ENCODE measurements at places on chromosomes 4 and X. TPM values are rescaled to one million over a fixed set of nuclear protein-coding genes. Genes with fewer than 3 reads are reported as not detected.
A peak's percentile ranks its signal among the peaks of the same experiment; 100 is the strongest.

Gene FAM241A
- 9.2 TPM for total RNA-seq

GRCh38 chrX:29455702-29456101 lies 759.7 kb upstream of the MAGEB2 start:
- no peaks in the 10 kb centered on the region for H3K4me1 ChIP-seq
- H3K27me3 ChIP-seq, result no peaks in the 10 kb centered on the region
- H3K36me3 ChIP-seq, result no peaks in the 10 kb centered on the region
- no peak for DNase-seq
- no peak overlapping the region for H3K4me3 ChIP-seq

DNA sequence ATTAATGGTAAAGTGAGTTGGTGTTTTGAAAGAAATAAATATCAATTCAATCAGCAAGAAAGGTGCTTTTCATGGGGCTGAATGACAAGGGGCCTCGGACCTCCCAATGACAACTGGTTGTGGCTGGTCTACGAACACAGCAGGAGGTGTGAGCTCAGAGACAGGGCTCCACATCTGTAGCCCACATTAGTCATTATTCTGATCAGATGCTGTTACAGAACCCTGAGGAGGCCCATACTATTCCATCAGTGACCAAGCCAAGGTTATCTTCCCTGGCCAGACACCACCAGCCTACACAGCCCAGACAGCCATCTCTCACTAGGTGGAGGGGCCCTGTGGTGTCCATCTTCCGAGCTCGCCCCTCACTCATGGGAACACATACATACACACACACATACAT lies 168.8 kb downstream of the SH3KBP1 start:
- H3K27me3 ChIP-seq, result no peaks in the 10 kb centered on the region
- no peak overlapping the region for H3K4me3 ChIP-seq
- H3K27ac ChIP-seq, result no peak overlapping the region
- H3K4me1 ChIP-seq, result peaks cover 3% of the 10 kb centered on the region
- no peak for DNase-seq

Gene RTL5
- total RNA-seq, result 2.5 TPM

DNA sequence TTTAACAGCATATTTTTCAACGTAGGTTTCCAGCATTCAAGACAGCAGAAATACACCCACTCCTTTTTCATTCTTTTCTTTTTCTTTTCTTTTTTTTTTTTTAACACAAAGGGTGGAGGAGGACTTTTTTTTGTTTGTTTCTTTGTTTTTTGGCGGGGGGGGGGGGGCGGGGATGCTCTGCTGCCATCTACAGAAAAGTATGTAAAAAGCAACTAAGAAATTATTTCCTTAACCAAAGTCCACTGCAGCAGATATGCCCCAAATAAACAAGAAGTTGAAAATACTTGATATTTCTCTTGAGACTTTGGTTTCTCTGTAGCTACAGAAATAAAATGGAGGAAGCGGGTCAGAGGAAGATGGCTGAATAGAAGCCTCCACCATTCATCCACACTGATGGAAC lies 63.2 kb upstream of the PBDC1 start:
- no peaks in the 10 kb centered on the region for H3K4me1 ChIP-seq
- no peaks in the 10 kb centered on the region for H3K36me3 ChIP-seq
- no peak for DNase-seq
- no peak overlapping the region for H3K27ac ChIP-seq

Gene CLCN3
- total RNA-seq, result 53.8 TPM

Gene ENPP6
- 0.35 TPM for total RNA-seq

GRCh38 chrX:69388526-69388925 lies 115.6 kb upstream of the NALF2 start:
- H3K4me1 ChIP-seq, result peaks cover 4% of the 10 kb centered on the region
- H3K4me3 ChIP-seq, result no peak overlapping the region
- H3K27me3 ChIP-seq, result peaks cover 6% of the 10 kb centered on the region
- H3K27ac ChIP-seq, result no peak overlapping the region
- DNase-seq, result peak; percentile 29
- no peaks in the 10 kb centered on the region for H3K36me3 ChIP-seq

Gene TRIML2
- not detected for total RNA-seq

DNA sequence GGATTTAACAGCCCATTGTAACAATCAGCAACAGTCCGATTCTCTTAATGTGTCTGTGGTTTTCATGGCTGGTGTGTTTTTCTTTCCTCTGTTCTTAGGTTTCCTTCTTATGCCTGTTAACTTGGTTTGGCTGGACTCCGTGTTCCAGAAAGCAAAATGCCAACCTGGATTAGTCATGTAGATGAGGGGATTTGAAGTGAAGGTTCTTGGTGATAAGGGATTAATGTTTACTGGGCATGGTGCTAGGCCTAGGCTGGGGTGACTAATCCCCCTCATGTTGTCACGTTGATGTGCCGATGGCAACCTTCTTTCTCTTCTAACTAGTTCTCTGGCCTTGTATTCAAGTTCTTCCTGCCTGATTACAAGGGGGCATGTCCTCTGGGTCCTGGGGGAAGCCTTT lies 85.9 kb downstream of the REPS2 start:
- H3K4me1 ChIP-seq, result no peaks in the 10 kb centered on the region
- no peak overlapping the region for H3K4me3 ChIP-seq
- DNase-seq, result no peak

Gene SPANXN3
- not detected for total RNA-seq

DNA sequence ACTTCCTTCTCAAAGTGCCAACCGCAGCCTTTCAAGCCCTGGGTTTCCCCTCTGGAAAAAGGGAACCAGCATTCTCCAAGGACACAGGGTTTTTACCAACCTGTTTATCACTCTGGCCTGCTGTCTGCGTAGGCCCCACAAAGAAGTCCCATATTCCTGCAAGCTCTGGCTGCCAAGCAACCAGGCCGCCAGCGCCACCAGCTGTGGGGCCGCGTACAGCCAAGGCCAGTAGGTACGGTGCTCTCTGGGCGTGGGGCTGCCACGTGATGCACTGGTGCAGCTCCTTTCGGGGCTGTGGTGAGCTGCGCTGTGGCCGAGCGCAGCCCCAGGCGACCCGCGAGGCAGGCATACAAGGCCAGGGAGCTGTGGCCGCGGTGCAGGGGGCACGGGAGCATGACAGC lies 22.1 kb downstream of the LUZP4 start:
- H3K36me3 ChIP-seq, result no peaks in the 10 kb centered on the region
- H3K4me1 ChIP-seq, result no peaks in the 10 kb centered on the region
- no peak overlapping the region for H3K27ac ChIP-seq
- peak; percentile 10 for DNase-seq
- H3K27me3 ChIP-seq, result no peaks in the 10 kb centered on the region

Gene WDR1
- total RNA-seq, result 185 TPM

Gene BTK
- total RNA-seq, result 0.58 TPM

GRCh38 chr4:53551281-53551864 lies 39.9 kb downstream of the LNX1 start:
- no peak overlapping the region for H3K27ac ChIP-seq
- no peak overlapping the region for H3K4me3 ChIP-seq
- no peaks in the 10 kb centered on the region for H3K27me3 ChIP-seq
- H3K36me3 ChIP-seq, result no peaks in the 10 kb centered on the region

DNA sequence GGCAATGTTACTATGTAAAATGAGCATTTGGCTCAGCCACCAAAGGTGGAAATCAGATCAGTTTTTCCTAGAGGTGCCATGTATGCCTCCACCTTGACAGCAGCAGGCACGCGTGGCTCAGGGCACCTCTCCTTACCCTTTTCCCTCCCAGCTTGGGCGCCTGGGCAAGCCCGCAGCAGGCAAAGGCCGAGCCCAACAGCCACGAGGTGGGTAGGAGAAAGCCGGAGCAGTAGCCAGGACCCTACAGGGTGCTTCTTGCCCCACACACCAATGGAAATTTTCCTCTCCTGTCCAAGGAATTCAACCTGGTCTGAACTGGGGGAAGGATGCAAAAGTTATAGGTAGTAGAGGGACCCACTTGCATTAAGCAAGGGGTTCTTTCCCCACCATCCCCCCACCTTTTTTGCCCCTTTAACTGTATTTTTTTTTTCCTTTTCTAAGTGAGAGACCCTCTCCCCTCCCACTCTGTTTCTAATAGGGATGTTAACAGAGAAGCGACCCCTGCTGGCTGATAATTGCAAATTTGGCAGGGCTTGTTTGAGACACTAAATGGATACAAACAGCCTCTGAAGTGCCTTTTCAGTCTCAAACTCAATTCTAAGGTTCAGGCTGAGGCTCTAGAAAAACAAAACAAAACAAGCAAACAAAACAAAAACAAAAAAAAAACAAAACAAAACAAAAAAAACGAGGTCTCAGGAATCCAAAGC lies 895.1 kb downstream of the PCDH18 start:
- no peaks in the 10 kb centered on the region for H3K27me3 ChIP-seq
- H3K36me3 ChIP-seq, result no peaks in the 10 kb centered on the region
- H3K4me1 ChIP-seq, result no peaks in the 10 kb centered on the region
- no peak overlapping the region for H3K27ac ChIP-seq
- no peak for DNase-seq

DNA sequence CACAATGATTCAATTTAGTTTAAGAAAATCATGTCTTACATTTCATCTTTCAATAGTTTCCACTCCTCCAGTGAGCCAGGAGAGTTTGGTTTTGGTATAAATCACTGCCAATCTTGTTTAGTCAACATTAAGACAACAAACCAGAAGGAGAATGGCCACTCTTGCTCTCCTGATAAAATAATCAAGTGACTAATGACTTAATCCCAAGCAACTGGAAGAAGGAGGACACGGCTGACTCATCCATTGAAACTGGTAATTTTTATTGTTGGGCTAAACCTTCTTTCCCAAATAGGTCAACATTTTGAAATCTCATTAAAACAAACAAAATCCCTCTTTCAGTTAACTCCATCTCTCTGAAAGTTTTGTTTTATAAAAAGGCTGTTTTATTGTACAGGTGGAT lies 230.2 kb downstream of the CLCN4 start:
- H3K36me3 ChIP-seq, result no peaks in the 10 kb centered on the region
- no peak overlapping the region for H3K4me3 ChIP-seq
- H3K4me1 ChIP-seq, result no peaks in the 10 kb centered on the region
- H3K27me3 ChIP-seq, result no peaks in the 10 kb centered on the region

DNA sequence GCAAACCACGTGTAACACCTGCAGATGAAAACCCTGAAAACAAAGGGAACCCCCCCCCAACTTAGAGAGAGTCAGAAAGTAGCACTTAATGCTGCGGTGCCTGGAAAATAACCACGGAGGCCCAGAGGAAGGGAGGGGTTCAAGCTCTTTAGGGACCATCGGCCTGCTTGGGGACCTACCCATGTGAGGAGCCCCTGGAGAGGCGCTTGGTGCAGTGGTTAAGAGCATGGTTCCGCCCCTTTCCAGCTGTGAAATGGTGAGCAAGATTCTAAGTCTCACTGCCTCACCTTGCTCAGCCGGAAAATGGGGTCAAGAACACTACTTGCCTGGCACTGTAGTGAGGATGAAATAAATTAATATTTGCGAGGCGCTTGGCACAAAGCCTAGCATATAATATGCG lies 13.8 kb downstream of the SLC25A5 start:
- DNase-seq, result no peak
- peak overlapping the region; percentile 82 for H3K27ac ChIP-seq
- peak overlapping the region; percentile 51 for H3K4me3 ChIP-seq
- peaks cover 6% of the 10 kb centered on the region for H3K4me1 ChIP-seq
- H3K36me3 ChIP-seq, result no peaks in the 10 kb centered on the region

Gene BEND4
- not detected for total RNA-seq

DNA sequence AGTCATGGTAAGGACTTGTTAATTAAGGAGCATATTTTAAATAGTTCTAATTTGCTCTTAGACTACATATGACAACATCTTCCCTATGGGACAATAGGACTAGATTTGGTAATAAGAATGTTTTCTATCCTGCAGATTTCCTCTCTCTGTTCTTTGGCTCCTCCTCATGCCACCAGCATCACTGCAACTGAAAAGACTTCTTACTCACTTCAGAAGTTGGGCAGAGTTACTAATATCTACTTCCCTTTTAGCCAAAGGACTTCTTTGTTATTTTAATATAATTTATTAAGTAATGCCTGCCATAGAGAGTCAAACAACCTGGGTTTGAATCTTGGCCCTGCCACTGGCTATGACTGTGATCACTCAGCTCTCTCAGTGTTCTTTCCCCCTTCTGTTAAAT lies 16.4 kb downstream of the MMAA start:
- no peak for DNase-seq
- H3K36me3 ChIP-seq, result no peaks in the 10 kb centered on the region
- no peaks in the 10 kb centered on the region for H3K4me1 ChIP-seq
- no peaks in the 10 kb centered on the region for H3K27me3 ChIP-seq
- H3K4me3 ChIP-seq, result no peak overlapping the region
- H3K27ac ChIP-seq, result no peak overlapping the region

GRCh38 chr4:166077782-166078181 lies 204.7 kb downstream of the TLL1 start:
- no peaks in the 10 kb centered on the region for H3K4me1 ChIP-seq
- H3K27ac ChIP-seq, result no peak overlapping the region
- no peaks in the 10 kb centered on the region for H3K36me3 ChIP-seq
- H3K4me3 ChIP-seq, result no peak overlapping the region
- H3K27me3 ChIP-seq, result no peaks in the 10 kb centered on the region

GRCh38 chrX:123835661-123836371 lies 24.0 kb upstream of the XIAP start:
- DNase-seq, result no peak
- H3K4me1 ChIP-seq, result no peaks in the 10 kb centered on the region
- H3K27me3 ChIP-seq, result no peaks in the 10 kb centered on the region
- no peaks in the 10 kb centered on the region for H3K36me3 ChIP-seq

Gene LDB2
- 23.3 TPM for total RNA-seq

GRCh38 chr4:111678479-111678878 lies 466.8 kb upstream of the FAM241A start:
- H3K27me3 ChIP-seq, result no peaks in the 10 kb centered on the region
- no peak overlapping the region for H3K27ac ChIP-seq
- H3K4me1 ChIP-seq, result no peaks in the 10 kb centered on the region
- no peak for DNase-seq

- H3K36me3 ChIP-seq, result peaks cover 20% of the 10 kb centered on the region
- no peaks in the 10 kb centered on the region for H3K27me3 ChIP-seq
- DNase-seq, result no peak
- H3K27ac ChIP-seq, result no peak overlapping the region
- no peak overlapping the region for H3K4me3 ChIP-seq
These were observed 5.0 kb downstream of the GRPEL1 start for GRCh38 chr4:7062816-7063215.

DNA sequence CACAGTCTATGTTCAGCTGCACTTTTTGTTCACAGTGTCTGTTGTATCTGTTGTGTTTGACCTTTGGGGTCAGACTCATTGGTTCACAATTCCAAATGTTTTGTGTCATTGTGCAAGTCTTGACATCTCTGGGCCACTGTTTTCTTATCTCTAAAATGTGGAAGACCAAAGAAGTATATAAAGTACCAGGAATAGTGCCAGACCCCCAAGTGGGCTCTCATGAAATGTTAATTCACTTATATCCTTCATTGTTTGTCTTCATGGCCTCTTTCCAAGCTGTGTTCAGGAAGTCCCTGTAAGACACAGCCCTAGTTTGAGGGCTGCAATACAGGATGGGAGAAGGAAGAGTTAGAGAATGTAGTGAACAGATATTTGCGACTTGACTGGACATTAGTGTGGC lies 468.3 kb upstream of the BOD1L1 start:
- no peaks in the 10 kb centered on the region for H3K27me3 ChIP-seq
- H3K4me1 ChIP-seq, result no peaks in the 10 kb centered on the region
- no peak for DNase-seq
- no peak overlapping the region for H3K27ac ChIP-seq
- no peaks in the 10 kb centered on the region for H3K36me3 ChIP-seq
